Stimulated activated CD4-positive, alpha-beta T cell treated with anti-CD3 and anti-CD28 coated beads, Interleukin-1b, Interleukin-23, amount 100 ng/mL, for 48 hours (primary cell): ENCODE measurements at places on chromosomes 4 and X.

DNA sequence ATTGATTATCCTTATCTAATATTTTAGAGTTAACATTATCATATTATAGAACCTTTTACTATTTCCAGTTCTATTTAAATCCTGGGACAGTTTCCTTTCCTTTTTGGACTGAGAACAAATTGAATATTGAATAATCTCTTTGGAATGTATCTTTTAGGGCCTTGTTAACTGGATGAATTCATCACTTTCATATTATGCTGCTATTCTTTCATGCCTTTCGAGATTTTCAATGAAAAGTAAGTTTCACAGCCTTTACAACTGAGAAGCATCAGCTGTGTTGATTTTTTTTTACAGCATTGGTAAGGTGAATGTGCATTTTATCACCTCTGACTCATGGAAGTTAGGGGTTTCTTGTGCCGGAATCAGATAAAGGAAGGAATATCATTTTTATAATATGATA, 39.6 kb downstream of the PDLIM5 start:
- no peak for DNase-seq

- DNase-seq = no peak
Measured at GRCh38 chr4:173556398-173557131, 26.5 kb upstream of the HAND2 start.

DNA sequence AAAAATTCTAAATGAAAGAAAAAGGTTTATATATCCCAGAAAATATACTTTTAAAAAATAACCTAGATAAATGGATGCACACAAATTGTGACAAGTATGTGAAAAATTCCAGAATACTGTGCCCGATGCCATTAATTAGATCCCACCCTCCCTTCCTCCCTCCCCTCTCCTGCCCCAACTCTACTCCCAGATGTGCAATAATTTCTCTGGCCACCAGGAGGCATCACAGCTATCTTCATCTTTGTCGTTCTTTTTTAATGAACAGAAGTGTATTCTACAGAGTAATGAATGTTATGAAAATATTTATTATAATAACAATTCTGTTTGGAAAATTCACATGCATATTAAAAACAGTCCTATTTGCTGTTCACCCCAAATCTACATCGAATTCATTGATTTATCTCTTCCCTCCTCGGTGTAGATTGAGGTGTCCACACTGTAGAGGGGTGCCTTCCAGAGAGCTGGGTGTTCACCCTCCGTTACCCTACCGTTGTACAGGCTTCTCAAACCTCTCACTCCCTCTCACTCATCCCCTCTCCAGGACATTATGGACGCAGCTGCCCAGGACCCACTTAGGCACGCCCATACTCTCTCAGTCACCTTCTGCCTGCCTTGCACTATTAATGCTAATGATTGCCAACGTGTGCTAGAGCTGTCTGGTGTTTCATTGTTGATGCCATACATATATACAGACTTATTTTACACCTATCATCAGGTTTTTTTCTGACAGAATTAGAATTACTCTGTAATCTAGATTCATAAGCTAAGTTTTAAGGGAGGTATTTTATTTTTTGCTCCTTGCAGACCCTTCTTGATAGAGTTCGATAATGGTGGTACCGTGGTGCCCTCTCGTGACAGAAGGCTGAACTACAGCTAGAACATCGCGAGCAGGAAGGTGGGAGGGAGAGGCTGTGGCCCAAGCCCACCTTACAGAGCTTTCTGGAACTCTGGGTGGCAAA, 14.1 kb downstream of the RAB40AL start:
- peak; percentile 39 for DNase-seq

DNA sequence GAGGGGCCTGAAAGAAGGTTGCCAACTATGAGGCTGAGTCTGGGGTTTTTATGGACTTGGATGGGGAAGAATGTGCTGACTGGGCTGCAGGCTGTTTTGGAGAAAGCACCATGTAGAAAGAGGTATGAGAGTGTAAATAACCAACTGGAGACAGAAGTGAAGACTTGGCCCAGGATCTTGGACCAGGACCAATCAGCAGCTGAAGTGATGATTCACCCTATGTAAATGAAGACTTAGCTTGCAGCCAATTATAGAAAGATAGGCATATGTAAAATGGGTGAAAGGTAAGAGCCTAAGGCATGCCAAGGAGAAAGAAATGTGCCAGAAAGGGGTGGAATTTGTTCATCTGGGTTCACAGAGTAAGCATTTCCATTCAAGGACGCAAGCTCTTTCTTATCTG, 856.7 kb upstream of the PRKX start:
- no peak for DNase-seq

GRCh38 chrX:750263-750662, 119.7 kb downstream of the SHOX start:
- no peak for DNase-seq

- DNase-seq = peak; percentile 22
Measured at GRCh38 chrX:108091878-108092291, 307 bp downstream of the ATG4A start.

- no peak for DNase-seq
Measured at GRCh38 chrX:103066606-103067005, 2.6 kb upstream of the BEX1 start.
